GM04503 (cell line): ENCODE measurements at places on chromosomes 4 and X.

DNA sequence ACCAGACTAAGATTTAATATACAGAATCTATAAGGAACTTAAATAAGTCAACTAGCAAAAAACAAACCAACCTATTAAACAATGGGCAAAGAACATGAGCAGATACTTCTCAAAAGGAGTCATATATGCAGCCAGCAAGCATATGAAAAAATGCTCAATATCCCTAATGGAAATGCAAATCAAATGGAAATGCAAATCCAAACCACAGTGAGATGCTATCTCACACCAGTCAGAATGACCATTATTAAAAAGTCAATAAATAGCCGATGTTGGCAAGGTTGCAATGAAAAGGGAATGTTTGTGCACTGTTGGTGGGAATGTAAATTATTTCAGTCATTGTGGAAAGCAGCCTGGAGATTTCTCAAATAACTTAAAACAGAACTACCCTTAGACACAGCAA lies 97.0 kb upstream of the SLC6A14 start:
- no peak for DNase-seq

DNA sequence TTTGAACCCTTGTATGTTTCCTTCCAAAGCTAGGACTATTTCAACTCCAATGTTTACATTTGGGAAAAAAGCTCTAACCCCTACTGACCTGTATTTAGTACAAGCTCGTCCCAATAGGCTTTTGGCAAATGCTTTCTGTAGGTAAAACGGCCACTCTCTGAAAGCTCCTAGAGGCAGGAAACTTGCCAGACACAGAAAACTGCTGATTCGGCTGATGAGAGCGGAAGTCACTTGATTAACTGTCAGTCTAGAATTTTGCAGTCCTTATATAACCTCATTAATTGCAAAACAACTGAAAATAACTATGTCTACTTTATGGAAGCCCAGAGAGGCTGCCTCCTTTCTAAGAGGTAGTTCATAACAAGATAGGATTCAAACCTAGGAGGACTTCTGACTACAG lies 108.1 kb downstream of the TSPAN7 start:
- DNase-seq = no peak

DNA sequence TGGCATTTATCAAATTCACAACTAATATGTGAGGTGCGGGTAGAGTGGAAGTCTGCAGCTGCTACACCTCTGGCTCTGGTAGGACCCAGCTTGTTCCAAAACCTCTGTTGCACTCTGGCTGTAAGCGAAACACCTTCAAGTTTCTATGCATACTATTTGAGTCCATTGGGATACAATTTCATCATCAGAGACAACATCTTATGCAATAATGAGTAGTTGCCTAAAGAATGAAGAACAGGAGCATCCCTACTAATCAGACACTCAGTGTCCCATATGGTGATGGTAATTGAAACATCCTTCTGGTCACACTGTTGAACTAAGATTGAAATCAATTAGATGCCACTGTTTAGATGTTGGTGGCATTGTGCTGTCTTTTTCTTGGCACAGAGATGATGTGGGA lies 178.4 kb downstream of the MGST2 start:
- no peak for DNase-seq

DNA sequence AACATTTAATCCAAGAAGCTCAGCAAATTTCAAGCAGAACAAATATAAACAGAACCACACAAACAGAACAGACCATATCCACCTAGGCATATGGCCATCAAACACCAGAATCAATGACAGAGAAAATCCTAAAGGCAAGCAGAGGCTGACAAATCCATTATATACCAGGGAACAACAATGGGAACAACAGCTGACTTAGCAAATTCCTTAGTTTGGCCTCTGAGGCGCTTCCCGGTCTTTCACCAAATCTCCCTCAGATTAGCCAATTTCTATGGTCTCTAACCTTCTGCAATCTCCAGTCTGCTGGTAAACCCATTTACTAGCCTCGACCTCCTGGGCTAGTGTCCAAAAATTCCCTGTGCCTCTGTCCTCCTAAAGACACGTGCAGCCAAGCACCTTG lies 59.2 kb downstream of the GPR143 start:
- DNase-seq = no peak

GRCh38 chrX:53768451-53768850 lies 81.9 kb upstream of the HUWE1 start:
- DNase-seq = no peak

- DNase-seq = no peak
Measured at GRCh38 chrX:130861462-130861861, 41.5 kb downstream of the ENOX2 start.

GRCh38 chr4:75895744-75896314 lies 6.4 kb downstream of the PPEF2 start:
- DNase-seq = no peak

DNA sequence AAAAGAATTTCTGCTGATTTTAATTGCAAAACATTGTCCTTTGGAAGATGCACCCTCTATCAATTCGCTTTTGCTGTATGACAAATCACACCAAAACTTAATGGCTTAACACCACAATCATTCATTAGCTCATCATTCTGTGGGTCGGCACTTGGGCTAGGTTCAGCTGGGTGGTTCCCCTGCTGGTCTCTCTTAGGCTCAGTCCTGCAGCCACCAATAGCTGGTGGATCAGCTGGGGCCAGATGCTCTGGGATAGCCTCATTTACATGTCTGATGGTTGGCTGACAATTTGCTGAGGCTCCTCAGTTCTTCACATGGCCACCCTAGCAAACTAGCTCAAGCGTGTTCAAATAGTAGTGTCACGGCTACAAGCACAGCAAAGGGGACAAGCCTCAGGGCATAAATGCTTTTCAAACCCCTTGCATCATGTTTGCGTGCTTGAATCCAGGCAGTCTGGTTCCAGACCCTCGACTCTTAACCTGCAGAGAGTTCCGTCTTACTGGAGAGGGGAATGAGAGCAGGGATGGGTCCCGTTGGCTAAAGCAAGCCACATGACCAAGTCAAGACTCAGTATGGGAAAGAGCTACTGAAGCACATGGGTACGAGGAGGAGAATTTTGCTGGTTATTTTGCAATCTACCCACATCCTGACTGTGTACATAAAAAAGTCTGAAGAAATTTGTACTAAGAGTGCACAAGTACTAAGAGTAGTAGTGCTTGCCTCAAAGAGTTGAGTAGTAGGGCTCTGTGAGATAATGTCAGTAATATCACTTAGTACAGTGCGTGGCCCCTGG lies 7.5 kb upstream of the ACSL1 start:
- DNase-seq = no peak

DNA sequence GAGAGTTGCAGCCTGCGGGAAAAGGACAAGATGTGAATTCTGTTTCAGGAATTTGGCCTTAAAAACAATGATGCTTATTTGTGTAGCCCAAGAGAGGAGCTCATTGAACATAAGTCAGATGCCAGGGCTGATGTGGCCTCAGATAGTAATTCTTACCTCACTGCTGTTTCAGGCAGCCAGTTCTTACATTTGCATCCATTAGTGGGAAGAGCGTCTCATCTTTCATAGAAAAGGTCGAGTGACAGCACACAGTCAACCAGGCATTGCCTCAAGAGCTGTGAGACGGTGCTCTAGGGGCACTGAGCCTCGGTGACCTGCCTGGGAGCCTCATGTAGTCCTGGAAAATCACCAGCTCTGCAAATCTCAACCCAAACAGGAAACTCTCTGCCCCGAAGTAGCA lies 174.9 kb upstream of the FRG1 start:
- no peak for DNase-seq

DNA sequence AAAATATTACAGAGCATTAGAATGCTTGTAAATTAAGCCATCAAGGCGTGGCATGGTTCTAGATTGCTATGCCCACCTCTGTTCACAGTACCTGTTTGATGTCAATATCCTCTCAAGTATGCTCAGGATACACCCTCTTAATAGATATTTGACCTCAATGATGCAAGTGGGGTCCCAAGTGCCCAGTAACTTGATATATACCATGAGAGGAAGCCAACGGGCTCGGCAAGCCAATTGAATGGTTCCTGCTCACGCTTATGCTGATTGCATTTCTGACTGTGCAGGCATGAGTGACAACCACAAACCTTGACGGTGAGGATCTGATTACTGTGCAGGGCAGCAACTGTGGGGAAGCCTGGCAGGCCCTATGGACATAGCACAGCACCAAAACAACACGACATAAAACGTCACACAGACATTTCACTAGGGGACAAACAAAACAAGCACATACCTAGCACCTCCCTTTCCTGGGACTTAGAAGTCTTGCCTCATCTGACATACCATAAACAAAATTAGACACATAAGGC lies 179.1 kb upstream of the ETNPPL start:
- DNase-seq = no peak

DNA sequence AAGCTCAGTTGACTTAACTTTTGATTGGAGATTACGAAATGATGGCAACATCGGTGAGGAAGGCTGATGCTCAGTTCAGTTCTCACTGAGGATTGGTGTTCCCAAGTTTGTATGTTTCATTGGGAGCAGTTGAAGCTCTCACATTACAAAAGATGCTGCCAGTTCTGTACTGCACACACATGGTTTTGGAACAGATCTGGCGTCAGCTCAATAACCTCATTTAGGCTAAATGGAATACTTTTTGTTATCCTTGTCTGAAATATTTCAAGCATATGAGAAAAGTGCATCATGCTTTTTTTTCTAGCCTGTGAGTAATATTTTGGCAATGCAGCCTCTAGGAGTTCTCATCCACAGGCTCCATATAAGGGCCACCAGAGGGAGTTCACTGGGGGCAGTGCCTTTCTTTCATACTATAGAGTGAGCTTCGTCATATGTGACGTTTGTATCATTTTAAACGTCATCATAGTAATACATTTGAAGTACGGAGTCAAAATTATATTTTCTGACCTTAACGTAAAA lies 4.1 kb downstream of the ENPEP start:
- DNase-seq = peak; percentile 97

- DNase-seq = no peak
Measured at GRCh38 chr4:78566834-78567499, 15.4 kb downstream of the ANXA3 start.

DNA sequence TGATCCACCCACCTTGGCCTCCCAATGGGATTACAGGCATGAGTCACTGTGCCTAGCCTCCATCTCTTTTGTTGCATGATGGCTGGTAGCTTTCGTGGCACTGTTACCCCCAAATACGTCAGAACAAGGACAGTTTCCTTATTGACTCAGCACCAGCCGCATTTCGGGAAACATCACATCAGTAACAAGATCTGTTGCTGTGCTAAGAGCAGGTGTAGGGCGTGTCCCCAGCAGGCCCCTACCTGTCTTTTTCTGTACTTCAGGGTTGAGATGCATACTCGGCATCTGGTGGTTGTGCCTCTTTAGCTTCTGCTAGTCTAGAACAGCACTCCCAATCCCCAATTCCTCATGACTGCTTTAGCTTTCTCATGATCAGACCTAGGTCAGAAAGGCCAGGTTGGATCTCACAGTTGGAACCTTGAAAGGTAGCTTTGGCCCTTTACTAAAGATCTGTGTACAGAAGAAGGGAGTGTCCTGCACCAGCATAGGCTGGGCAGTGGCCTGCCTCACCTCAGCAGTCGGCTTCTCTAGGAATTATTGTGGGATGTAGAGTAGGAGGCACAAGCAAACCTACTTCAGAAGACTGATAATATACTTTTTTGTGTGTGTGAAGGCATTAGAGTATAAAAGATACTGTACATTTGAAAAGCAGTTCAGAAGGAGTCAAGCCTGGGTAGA lies 36.8 kb downstream of the NSD2 start:
- DNase-seq = no peak

DNA sequence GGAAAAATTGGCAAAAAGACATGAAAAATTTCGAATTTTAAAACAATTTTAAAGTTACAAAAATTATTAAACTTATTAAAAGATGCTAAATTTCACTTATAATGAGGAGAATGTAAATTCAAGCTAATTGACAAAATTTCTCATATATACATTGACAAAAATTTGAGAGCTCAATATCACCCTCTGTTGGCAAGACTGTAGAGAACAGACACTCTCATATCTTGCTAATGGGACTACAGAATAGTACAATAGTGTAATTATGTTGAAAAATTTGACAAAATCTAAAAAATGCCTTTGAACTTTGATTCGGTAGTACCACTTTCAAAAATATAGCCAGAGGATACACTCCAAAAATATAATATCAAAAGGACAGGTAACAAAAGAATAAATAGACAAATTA lies 29.8 kb downstream of the DCAF8L2 start:
- no peak for DNase-seq

- no peak for DNase-seq
Measured at GRCh38 chrX:68396953-68397352, 36.3 kb downstream of the OPHN1 start.

GRCh38 chr4:124936427-124936826 lies 223.9 kb upstream of the ANKRD50 start:
- DNase-seq = peak; percentile 43

GRCh38 chr4:187183826-187184225 lies 460.2 kb upstream of the FAT1 start:
- DNase-seq = no peak

GRCh38 chr4:2141022-2141761 lies 82.1 kb downstream of the NAT8L start:
- DNase-seq = no peak

GRCh38 chr4:74266081-74266480 lies 42.2 kb upstream of the EPGN start:
- no peak for DNase-seq

GRCh38 chrX:79133904-79134303 lies 10.6 kb upstream of the GPR174 start:
- no peak for DNase-seq

DNA sequence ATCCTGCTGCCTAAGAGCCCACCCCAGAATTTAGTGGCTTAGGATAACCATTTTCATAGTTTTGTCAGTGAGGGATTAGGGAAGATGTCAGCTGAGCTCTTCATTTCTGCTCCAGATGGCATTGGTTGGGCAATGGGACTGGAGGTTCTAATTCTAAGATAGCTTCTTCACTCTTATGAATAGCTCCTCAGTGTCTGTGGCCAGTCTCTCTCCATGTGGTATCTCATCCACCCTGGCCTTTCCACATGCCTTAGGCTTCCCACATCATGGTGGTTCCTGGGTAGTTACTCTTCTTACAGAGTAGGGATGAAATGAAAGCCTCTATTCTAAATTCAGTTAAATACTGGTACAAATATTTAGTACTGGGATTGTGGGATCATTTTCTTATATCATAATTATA lies 31.3 kb downstream of the REPS2 start:
- DNase-seq = no peak

GRCh38 chr4:81631958-81632441 lies 160.3 kb upstream of the RASGEF1B start:
- peak; percentile 17 for DNase-seq

DNA sequence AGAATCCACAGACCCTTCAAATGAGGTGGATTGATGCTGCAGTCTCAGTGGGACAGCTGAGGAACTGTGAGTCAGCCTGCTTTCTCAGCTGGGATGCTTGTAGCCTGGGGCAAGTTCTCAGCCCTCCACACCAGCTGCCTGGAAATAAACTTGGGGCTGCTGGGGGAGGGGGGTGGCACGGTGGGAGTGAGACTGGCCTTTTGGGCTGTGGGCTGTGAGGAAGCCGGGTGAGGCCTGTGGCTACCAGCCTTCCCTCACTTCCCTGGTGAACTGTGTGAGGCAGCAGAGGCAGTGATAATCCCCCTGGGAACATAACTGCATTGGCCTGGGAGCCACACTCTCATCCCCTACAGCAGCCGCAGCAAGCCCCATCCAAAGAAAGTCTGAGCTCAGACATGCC lies 114.5 kb upstream of the GUCY1A1 start:
- DNase-seq = no peak
